ENCODE measurements at places on chromosomes 3 and 15.

DNA sequence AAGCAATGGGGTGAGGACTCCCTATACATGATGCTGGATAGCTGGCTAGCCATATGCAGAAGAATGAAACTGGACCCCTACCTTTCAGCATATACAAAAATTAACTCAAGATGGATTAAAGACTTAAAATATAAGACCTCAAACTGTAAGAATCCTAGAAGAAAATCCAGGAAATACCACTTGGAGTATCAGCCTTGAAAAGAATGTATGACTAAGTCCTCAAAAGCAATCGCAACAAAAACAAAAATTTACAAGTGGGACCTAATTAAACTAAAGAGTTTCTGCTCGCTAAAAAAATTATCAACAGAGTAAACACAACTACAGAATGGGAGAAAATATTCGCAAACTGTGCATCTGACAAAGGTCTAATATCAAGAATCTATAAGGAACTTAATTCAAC lies 94.3 kb downstream of the XRN1 start:
- DNase-seq: no peak

- no peak for DNase-seq
Observed at GRCh38 chr3:3172627-3173026, 6.9 kb downstream of the CRBN start.

DNA sequence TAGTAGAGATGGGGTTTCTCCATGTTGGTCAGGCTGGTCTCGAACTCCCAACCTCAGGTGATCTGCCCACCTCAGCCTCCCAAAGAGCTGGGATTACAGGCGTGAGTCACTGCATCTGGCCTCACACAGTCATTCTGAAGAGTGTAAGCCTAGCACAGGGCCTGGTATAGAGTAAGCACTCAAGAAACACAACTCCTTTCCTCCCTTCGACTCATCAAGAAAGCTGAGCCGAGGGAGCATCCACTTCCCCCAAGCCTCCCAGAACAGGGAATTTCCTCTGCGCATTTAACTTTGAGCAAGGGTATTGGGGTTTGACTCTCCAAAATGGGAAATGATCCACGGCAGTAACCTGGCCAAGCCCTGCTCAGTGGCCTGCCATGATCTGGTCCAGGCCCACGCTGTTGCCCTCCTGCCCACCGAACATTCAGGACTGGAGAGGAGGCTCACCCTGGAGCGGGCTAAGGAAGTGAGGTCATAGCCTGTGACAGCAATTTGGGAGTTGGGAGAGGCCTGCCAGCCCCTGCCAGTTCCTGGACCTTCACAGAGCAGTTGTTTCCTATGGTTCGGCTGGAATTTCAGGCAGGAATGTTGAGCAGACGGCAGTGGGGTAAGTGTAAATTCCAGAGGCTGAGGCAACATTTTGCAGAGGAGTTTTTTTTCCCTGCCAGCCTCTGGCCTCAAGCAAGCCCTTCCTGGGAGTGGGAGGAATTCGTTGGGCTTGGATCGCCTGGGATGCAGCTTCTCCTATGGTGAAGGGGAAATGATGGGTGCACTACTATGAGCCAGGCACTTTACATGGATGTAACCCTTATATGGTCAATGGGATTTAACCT lies 21.2 kb upstream of the SMAD3 start:
- peak; percentile 84 for DNase-seq

- DNase-seq: peak; percentile 89
Observed at GRCh38 chr3:82157952-82158351, 396.5 kb upstream of the GBE1 start.

GRCh38 chr15:88376574-88377174 lies 90.5 kb downstream of the MRPL46 start:
- DNase-seq: peak; percentile 58

GRCh38 chr15:87633525-87633924 lies 623.0 kb downstream of the NTRK3 start:
- DNase-seq: no peak

DNA sequence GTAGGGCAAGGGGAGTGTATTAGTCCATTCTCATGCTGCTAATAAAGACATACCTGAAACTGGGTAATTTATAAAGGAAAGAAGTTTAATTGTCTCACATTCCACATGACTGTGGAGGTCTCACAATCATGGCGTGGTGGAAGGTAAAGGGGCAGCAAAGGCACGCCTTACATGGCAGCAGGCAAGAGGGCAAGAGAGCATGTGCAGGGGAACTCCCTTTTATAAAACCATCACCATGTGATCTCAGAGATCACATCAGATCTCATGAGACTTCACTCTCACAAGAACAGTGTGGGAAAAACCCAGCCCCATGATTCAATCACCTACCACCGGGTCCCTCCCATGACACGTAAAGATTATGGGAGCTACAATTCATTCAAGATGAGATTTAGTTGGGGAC lies 41.4 kb downstream of the SUMF1 start:
- DNase-seq: peak; percentile 36

DNA sequence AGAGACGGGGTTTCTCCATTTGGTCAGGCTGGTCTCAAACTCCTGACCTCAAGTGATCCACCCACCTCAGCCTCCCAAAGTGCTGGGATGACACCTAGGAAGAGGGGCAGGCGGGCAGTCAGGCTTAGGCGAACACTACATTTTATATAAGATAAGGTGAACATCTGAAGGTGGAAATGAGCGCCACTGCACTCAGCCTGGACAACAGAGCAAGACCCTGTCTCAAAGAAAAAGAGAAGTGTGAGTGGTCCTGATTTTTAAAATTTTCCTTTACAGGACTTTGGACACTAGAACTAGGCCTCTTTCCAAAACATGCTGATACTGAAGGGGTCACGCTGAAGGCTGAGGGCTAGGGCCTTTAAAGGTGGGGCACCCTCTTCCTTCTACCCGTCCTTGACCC lies 48.0 kb downstream of the ZDHHC19 start:
- no peak for DNase-seq

DNA sequence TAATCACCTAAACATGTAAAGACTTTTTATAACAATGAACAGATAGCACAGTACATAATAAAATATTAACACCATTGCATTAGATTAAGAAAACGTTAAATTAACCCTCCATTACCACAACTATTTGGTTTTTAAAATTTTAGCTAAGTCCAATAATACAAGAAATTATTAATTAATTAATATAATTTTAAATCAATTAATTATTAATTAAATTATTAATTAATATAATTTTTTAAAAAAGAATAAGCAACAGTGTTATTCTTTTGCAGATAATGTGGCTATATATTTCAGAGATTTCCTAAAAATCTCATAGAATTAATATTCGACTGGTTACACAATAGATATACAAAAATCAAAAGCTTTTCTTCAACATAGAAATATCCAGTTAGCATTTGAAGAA lies 82.5 kb downstream of the ECT2 start:
- DNase-seq: no peak

- DNase-seq: no peak
Observed at GRCh38 chr15:59249816-59250215, 43.2 kb downstream of the LDHAL6B start.
